ENCODE measurements at places on chromosomes 16 and 17.

- peaks cover 14% of the 10 kb centered on the region for H3K36me3 ChIP-seq
- peak; percentile 88 for ATAC-seq
- H3K4me3 ChIP-seq: no peak overlapping the region
- peaks cover 49% of the 10 kb centered on the region for H3K4me1 ChIP-seq
Measured at GRCh38 chr17:64455993-64456885, 7.3 kb downstream of the MILR1 start.

- H3K4me3 ChIP-seq: peak within 1 kb of the TSS; percentile 30
- H3K27ac ChIP-seq: peak within 1 kb of the TSS; percentile 75
- H3K36me3 ChIP-seq: no peaks in the 10 kb centered on the region
- no peak for ATAC-seq
- H3K27me3 ChIP-seq: peaks cover 8% of the 10 kb centered on the region
- H3K4me1 ChIP-seq: peaks cover 17% of the 10 kb centered on the region
Measured at GRCh38 chr16:3065069-3065741, at the start of gene IL32. Gene IL32 (plus strand): TSS chr16:3065640. CDS start chr16:3065812, 172 bp downstream.

DNA sequence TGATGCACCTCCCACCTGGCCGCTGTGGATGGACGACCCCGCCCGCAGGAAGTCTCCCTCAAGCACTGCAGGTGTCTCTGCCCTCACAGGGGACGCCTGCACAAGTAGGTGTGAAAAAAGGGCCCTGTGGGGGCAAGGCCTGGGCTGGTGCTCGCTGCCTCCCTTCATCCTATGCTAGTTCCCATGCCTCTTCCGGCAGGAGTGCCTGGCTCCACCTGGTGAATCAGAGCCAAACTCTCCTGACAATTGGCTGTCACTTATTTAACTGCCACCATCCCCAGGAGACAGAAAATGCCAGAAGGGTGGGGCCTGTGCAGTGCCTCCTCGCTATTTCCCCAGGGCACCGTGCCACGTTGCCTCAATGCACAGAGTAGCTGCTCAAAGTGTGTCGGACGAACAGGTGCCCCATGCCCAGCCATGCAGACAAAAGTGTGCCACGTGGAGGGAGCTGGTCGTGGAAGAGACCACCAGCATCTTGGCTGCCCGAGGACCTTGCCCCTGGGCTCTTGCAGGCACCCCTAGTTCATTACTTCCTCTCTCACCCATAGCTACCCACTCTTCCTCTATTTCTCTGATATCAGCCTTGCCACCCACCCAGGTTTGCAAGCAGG lies 170.7 kb downstream of the SEC14L1 start:
- no peak for ATAC-seq
- H3K27ac ChIP-seq: no peak overlapping the region
- peaks cover 17% of the 10 kb centered on the region for H3K36me3 ChIP-seq

DNA sequence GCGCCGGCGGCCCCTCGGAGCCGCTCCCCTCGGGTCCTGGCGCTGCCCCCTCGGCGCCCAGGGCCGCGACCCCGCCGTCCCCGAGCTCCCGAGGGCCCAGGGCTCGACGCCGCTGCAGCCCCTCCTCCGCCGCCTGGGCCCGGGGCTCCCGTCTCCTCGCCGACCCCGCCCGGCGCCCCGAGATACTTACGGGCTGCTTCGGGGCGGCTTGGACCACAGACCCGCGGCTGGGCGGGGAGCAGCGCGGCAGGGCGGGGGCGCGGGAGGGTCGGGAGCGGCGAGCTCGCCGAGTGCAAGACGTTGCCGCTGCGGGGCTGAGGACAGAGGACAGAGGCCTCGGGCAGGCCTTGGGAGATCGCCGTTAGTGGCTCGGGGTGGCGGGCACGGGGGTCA lies 290 bp downstream of the TOB1 start:
- peak; percentile 5 for ATAC-seq
- H3K27me3 ChIP-seq: no peaks in the 10 kb centered on the region
- H3K36me3 ChIP-seq: peaks cover 11% of the 10 kb centered on the region
- peaks cover 40% of the 10 kb centered on the region for H3K4me1 ChIP-seq
- peak overlapping the region; percentile 97 for H3K27ac ChIP-seq

- no peaks in the 10 kb centered on the region for H3K27me3 ChIP-seq
- H3K36me3 ChIP-seq: peaks cover 61% of the 10 kb centered on the region
- no peaks in the 10 kb centered on the region for H3K4me1 ChIP-seq
- ATAC-seq: no peak
- no peak overlapping the region for H3K27ac ChIP-seq
Measured at GRCh38 chr17:64173646-64174045, 43.7 kb upstream of the ERN1 start.

DNA sequence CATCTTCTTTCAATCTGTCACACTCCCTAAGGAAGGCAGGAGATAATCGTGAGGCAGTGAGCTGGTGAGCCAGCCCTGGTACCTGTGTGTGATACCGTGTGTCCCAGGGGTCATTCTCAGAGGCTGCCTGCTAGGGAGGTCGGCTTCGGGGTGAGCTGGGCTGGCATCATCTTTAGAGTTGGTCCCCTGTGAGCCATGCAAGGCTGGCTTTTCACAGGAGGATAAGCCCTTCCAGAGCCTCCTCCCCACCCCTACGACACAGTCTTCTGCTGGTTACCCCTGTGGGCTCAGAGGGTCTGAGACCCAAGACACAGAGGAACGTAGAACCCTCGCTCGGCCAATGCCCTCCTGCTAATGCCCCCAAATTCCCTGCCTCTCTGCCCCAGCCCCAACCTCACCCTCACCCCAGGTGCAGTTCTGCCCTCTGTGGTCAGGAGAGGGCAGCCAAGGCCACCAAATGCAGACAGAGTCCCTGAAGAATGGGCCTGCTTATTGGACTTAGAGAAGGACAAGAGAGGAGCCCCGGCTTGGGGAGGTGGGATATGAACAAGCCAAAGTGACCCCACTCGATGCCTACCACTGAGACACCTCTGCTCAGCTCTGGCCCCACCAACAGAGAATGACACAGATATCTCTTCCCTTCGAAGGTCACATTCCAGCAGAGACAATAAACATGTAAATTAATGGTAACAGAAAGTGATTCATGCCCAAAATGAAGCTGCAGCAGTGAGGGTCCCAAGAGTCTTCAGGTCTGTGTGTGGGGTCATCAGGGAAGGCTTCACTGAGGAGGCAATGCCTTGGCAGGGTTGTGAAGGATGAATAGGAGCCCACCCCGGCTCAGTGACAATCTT lies 80.8 kb upstream of the CCL1 start:
- no peaks in the 10 kb centered on the region for H3K4me1 ChIP-seq
- H3K36me3 ChIP-seq: no peaks in the 10 kb centered on the region
- peak; percentile 29 for ATAC-seq
- no peak overlapping the region for H3K27ac ChIP-seq
- H3K4me3 ChIP-seq: no peak overlapping the region

DNA sequence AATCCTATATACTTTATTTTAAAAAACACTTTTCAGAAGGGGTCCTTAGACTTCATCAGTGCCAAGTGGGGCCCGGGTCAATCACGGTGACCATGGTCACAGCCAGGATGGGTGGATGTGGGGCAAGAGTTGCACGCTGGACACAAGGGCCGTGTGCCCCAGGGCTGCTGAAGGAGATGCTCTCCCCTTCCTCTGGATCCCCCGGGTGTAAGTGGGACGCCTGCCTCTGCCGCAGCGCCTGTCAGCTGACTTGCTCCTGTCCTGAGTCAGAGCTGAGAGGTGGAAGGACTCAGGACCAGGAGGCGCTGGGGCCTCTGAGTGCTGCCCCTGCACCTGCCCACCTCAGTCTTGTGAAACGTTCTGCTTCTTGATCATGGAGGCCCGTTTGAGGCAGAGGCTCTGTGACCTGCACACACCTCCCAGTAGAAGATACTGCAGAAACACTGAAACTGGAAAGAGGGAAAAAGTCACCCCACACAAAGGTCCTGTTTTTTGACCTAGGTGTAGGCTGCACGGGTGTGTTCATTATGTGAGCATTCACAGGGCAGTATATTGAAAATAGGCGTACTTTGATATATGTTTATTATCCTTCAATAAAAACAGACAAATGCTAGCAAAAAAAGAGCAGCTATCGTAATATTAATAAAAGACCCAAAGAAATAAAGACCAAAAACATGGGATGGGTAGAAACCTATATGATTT lies 40.9 kb upstream of the BAHCC1 start:
- H3K36me3 ChIP-seq: no peaks in the 10 kb centered on the region
- H3K4me1 ChIP-seq: no peaks in the 10 kb centered on the region

DNA sequence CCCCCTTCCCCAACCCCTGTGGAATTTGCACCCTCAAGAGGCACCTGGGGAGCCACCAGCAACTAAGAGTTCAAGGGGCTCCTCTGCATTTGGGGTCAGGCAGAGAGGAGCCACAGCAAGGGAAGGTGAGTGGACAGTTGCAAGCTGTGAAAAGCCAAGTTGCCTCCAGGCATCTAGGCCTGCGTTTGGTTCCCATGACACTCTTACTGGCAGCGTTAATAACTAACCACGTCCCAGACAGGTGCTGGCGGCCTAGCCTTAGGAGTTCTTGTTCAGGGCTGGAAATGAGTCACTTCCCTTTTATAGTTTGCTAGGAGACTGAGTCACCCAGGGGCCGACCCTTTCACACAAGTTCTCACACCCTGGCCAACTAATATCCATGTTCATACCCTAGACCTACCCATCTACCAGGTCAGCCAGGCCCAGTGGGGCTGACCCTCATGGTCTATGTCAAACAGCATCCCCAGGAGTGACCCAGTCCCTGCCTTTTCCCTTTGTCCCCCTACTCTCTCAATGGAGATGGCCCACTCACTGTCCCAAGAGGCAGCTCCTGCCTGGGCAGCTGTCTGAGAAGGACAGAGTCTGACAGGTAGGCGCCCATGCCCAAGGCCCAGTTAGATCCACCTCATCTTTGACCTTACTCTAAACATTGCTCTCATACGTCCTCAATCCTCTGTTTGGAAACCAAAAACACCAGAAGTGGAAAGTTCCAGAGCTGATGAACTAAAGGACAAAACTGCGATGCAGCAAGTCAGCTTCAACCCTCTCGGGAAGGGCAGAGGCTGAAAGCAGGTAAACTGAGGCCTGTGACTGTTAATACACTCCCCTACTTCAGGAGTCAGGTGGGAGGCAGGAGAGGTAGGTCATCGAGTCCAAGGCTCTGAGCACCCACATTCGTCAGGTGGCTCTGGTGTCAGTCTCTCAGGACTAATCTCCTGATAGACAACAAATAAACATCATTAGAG lies 300.6 kb downstream of the SOX9 start:
- ATAC-seq: peak; percentile 74
- peak overlapping the region; percentile 84 for H3K27ac ChIP-seq
- H3K36me3 ChIP-seq: peaks cover 10% of the 10 kb centered on the region
- H3K4me1 ChIP-seq: peaks cover 62% of the 10 kb centered on the region
- peak overlapping the region; percentile 19 for H3K4me3 ChIP-seq

Measured in stimulated activated memory B cell treated with anti-CD40 and anti-IgM and Interleukin-4, amounts not matched to agents 10 μg/mL and 1 μg/mL and 100 μg/mL, for 72 hours (primary cell).